ENCODE measurements at places on chromosomes 3 and 15.

DNA sequence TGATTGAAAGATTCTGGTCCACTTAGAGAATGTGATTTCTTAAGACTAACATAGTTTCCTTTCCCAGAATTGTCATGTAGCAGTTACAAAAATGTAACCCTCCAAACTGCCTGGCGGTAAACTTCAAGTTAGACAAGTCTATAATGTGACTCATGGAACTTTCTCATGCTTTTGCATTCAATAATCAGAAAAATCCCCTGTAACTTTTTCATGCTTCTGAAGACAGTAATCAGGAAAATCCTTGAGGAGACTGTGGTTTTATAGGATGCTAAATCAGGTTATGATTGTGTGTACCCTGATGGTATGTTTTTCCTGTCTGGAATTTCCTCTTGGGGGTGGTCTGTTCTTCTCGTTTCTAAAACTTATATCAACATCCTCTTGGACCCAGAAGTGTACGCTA lies 74.0 kb upstream of the RARB start:
- no peak for DNase-seq

- no peak for DNase-seq
Measured at GRCh38 chr3:152177757-152178156, 91.0 kb upstream of the MBNL1 start.

GRCh38 chr3:32432045-32432710 lies 40.5 kb downstream of the CMTM7 start:
- DNase-seq = no peak

GRCh38 chr3:136932978-136933772 lies 24.6 kb upstream of the IL20RB start:
- no peak for DNase-seq

GRCh38 chr15:37773111-37773860 lies 161.2 kb upstream of the TMCO5A start:
- no peak for DNase-seq

DNA sequence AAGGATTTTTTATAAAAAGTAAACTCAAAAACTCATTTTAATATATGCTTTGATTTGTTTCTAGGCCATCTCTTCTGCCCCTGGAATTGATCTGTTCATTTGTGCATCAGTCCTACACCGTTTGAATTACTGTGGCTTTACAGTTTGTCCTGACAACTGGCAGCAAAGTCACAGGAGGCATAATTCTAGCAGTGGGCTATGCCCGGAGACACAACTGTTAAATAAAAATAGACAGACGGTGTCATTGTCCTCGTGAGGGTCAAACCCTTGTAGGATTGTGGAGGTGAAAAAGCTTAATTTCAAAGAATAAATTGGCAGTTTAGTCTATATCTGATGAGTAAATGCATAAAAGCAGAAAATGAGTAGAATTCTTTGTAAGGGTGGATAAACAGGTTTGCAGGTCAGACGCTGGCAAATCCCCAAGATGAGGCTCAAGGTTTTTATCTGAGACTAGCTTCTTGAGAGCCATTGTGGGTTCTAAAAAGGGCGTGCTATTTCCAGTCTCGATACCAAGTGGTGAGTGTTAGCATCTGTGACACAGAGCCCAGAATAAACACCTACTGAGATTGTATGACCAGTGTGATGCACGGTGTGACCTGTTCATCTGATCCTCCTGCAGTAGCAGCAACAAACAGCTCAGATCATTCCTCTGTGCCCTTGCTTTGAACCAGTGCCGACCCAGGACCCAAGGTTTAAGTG lies 51.5 kb upstream of the SLCO3A1 start:
- DNase-seq = no peak

DNA sequence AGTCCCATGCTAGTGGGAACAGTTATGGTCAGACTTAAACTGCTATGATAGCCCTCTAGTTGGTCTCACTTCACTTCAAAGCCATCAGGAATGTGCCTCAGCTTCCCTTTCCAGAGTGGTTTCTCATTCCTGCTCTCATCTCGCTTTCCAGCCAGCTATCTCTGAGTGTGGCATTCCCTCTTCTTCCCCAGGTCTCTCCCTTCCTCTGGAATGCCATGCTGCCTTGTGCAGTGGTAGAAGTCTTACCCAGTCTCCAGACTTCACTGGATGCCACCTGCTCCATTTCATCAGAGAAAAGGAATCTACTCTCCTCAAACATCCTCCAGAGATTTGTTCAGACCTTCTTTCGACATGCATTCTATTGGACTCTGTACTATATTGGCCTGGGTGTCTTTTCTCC lies 83.0 kb downstream of the AGBL1 start:
- DNase-seq = no peak

DNA sequence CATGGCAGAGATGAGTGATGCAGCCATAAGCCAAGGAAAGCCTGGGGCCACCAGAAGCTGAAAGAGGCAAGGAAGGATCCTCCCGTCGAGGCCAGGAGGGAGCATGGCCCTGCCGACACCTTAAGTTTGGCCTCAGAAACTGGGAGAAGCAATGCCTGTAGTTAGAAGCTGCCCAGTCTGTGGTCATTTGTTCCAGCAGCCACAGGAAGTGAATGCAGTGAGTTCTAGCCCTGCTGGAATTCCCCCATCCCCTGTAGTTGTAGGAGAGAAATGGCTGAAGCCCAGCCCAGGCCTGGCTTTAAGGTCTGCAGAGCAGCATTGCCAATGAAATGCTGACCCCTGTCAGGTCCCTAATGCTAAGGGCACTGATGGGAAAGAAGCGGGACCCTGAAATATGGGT lies 12.2 kb upstream of the CHSY1 start:
- DNase-seq = no peak

- no peak for DNase-seq
Measured at GRCh38 chr3:10292505-10293419, at the start of gene GHRL. TSS of gene GHRL (minus strand) at chr3:10292947. CDS start at chr3:10290180, 2,767 bp downstream.

- peak; percentile 50 for DNase-seq
Measured at GRCh38 chr15:50051811-50052419, 67.1 kb downstream of the ATP8B4 start.

DNA sequence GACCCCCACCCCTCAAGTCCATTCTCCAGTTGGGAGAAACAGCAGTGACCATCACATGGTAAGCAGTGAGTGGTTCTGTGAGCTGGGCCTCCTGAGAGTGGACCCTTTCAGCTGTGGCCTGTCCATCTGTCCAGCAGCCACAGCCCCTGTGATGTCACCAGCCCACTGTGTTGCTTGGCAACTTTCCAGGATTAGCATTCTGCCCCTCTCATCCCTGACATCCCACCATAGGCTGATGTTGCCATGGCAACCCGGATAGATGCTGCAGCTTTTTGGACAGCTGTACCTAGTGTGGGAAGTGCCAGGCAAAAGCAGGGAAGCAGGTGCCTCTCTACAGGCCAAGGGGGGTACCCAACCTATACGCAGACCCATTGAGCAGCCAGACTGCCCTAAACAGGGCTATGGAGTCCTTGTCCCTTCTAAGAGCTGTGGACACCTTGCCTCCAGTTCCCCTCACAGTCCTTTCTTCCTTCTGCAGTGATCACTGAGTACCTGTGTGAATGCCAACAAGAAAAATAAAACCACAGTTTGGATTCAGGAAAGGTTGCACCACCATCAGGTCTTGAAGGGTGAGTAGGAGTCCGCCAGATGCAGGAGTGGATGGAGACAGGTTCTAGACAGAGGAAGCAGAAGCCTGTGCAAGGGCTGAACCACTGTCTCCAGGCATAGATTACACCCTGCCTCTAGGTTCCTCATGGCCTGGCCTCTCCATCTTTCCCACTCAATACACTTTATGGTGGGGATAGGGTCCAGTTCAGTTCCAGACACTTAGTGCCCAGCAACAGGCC lies at the start of gene DNAH1:
TSS of gene DNAH1 (plus strand) at position 343 of the 788 bp plus-strand sequence. CDS start 6,124 bp downstream, outside the sequence.
- DNase-seq = peak; percentile 16

GRCh38 chr15:68409736-68410370 lies 22.1 kb downstream of the ITGA11 start:
- DNase-seq = no peak

- DNase-seq = peak; percentile 14
Measured at GRCh38 chr3:98657457-98657856, 64.0 kb upstream of the CPOX start.

DNA sequence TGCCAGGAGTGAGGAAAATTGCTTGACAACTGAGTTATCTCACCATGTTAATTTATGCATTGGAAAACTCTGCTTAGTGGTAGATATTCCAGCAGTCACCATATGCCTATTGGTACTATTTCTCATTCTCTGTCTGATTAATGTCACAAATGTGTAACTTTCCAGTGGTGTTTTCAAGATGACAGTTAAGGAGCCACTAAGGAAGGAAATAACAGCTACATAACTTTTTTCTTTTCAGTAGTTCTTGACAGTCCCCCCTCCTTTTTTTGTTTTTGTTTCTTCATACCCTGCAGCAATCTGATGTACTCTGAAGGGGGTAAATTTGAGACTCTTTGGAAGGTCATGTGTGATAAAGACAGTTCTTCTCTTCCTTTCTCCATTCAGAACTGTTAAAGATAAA lies 13.1 kb downstream of the RASA2 start:
- no peak for DNase-seq

- no peak for DNase-seq
Measured at GRCh38 chr3:77370413-77370812, 330.5 kb downstream of the ROBO2 start.

- no peak for DNase-seq
Measured at GRCh38 chr15:50815958-50816590, 50.6 kb upstream of the SPPL2A start.

DNA sequence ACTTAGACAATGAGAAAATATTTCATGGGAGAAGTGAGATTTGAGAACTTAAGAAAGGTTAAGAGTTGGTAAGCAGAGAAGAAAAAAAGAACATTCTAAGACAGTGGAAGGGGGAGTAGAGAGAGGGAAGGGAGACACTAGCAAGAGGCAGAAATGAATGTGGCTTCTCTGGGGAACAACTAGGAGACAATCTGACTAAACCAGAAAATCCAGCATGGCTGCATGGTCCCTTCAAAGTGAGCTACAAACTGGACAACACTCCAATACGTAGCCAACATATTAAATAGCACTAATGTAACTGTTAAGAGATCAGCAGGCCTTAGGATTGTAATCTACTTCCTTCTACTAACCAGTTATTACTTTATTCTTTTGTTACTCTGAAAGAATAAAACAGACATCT lies 89.7 kb downstream of the NR1I2 start:
- DNase-seq = no peak

DNA sequence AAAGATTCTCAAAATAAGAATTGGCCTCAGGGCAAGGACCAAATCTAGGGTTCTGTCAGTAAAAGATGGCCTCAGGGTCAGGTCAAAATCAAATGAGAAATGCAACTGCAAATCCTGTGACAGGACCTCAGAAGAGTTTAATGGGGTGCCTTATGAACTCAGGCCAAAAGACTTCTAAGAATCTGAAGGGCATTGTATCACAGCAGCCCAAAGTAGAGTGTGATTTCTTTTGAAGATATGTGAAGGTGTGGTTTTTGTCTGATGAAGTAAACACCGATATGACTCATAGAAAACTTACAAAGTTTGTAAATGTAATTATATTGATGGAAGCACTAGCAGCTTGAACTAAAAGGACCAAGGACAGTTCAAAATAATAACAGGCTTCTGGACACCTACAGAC lies 966.1 kb downstream of the AGBL1 start:
- DNase-seq = no peak

- DNase-seq = no peak
Measured at GRCh38 chr15:72197460-72198355, at the start of gene GRAMD2A. TSS of gene GRAMD2A (minus strand) at chr15:72197787.

DNA sequence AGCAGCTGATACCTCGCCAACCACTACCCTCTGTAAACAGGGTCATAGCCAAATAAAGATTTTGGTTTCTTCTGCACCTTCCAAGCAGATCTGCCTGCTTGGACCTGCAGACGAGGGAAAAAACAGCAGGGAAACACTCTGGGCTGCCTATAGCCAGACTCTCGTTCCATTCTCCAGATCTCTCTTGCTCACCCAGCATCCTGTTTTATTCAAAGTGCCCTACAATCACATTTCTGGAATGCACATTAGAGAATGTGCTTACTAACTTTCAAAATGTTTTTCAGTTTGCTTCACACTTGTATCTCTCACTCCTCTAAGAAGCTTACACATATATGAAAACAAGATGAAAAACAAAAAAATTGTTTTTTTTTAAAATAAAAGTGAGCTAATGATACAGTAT lies 71.4 kb downstream of the MLH1 start:
- DNase-seq = no peak
